ENCODE measurements at places on chromosomes 7 and 10. TPM values are rescaled to one million over a fixed set of nuclear protein-coding genes. Genes with fewer than 3 reads are reported as not detected.

DNA sequence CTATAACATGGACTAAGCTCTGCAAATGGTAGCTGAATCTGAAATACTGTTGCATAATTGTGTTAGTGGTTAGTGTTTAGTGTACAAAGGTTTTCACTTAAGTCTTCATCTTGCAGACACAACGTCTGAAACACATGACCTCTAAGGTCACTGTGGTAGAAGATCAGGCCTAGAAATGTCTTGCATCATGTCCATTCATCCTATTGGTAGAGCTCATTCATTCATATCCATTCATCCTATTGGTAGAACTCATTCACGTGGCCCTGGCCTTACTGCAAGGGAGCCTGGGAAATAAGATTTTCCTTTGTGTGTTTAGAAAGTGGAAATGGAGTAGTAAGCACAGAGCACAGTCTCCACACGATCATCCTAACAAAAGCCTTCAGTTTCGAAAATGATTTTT is 485.8 kb downstream of the PLXNA4 start:
- DNase-seq: no peak

GRCh38 chr10:4212111-4212630 is 427.2 kb upstream of the KLF6 start:
- DNase-seq: no peak

GRCh38 chr7:47091141-47091540 is 490.8 kb downstream of the TNS3 start:
- DNase-seq: no peak

GRCh38 chr10:21827308-21827707 is 176.2 kb downstream of the DNAJC1 start:
- no peak for DNase-seq

DNA sequence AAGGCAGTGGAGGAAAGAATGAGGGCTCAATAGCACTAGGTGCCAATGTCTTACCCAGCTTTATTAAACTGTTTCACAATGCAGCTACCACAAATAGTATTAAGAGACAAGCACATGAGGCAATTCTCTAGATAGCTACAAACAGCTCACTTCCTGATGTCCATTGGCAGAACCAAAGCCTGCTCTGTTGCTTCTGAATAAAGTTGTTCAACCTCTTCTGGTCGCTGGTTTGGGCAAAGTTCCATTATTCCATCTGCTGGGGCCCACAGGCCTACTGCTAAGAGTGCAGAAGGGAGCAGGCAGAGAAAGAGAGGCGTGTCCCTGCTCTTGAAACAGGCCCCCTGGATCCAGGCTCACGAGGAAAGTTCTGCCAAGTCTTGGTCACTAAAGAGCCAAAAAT is 173.9 kb downstream of the ZNF438 start:
- DNase-seq: no peak

DNA sequence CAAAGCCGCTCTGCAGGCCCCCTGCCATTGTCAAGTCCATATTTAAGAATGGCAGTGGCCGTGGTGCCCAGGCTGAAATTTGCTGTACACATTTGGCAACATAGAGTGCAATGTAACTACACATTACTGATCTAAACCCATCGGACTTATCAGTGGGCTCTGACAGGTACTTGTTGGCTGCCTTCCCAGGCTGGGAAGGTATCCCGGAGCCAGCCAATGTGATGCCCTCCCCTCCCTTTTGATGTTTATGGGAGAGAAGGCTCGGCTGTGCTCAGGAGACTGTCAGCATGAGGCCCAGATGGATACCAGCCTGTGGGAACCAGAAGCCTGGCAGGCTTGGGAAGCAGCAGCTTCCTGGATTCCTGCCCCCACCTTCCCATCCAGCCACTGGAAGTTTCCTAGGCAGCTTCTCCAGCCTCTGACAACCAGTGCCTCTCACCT is 146.1 kb upstream of the TCF7L2 start:
- no peak for DNase-seq

PNLIPRP3 gene
- not detected for polyA plus RNA-seq

TRIM50 gene
- polyA plus RNA-seq: 0.31 TPM

ABCB4 gene
- polyA plus RNA-seq: 0.44 TPM

BMPER gene
- 20.8 TPM for polyA plus RNA-seq

Measured in left renal pelvis (tissue), 4 donors.